ENCODE measurements at places on chromosomes 13 and 19.
A peak's percentile ranks its signal among the peaks of the same experiment; 100 is the strongest.

- DNase-seq, result no peak
Observed at GRCh38 chr13:85140192-85140591, 659.0 kb downstream of the SLITRK6 start.

DNA sequence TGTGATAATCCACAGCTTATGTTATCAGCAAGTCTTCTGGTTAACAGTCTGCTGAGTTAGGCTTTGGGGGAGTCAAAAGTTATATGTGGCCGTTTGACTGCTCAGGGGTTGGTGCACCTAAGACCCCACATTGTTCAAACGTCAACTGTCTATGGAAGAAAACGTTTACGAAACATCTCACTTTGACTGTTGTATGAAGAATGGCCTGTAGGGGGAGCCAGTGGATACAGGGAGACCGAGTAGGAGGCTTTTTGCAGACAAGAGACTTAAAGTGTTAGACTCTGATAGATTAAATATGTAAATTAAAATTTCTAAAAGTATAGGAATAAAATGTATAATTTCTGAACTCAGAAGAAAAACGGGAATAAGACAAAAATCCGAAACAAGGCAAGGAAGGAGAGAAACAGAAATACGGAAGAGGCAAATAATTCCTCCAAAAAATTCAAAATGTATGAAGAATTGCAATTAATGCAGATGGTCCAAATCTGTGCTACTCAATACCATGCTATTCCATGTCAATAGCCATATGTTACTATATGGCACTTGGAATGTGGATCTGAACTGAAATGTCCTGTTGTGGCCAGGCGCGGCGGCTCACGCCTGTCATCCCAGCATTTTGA, 37.8 kb downstream of the TNFSF14 start:
- peak; percentile 69 for DNase-seq

DNA sequence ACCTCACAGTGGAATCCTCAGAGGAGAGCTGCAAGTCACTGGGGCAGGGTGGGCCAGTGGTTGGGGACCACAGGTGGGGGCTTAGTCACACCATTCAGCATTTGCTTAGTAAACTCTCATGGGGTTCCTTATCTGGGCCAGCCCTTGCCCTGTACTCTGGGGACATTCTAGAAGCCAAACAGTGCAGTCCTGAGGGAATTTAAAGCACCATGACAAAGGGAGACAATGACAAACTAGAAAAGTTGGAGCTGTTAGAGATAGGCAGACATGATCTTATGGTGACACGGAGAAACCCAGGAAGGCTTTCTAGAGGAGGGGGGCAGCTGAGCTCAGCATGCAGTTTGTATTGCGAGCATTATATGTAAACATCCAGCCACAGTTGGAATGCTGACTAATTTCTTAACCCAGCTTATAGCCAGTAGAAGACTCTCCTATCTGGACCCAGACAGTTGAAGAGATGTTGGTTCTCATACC, 87.6 kb downstream of the ZNF429 start:
- no peak for DNase-seq

- no peak for DNase-seq
Observed at GRCh38 chr13:87128036-87128435, 543.1 kb upstream of the SLITRK5 start.

- DNase-seq, result no peak
Observed at GRCh38 chr13:30331331-30331771, 24.0 kb upstream of the KATNAL1 start.

DNA sequence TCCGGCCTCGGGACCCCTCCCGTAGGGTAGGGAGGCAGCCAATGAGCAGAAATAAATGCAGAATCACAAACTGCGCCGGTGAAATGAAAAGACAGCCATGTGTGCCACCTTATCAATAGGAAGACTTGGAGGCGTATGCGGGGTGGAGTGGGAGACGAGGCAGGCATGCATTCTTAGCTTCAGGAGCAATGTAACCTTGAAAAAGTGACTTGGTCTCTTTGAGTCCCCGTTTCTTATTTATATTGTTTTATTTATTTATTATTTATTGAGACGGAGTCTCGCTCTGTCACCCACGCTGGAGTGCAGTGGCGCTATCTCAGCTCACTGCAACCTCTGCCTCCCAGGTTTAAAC, 16.0 kb downstream of the SSC5D start:
- DNase-seq, result no peak

GRCh38 chr13:19117913-19118739, 63.5 kb downstream of the TUBA3C start:
- DNase-seq, result no peak

- no peak for DNase-seq
Observed at GRCh38 chr19:47490847-47491246, 6.8 kb upstream of the KPTN start.

DNA sequence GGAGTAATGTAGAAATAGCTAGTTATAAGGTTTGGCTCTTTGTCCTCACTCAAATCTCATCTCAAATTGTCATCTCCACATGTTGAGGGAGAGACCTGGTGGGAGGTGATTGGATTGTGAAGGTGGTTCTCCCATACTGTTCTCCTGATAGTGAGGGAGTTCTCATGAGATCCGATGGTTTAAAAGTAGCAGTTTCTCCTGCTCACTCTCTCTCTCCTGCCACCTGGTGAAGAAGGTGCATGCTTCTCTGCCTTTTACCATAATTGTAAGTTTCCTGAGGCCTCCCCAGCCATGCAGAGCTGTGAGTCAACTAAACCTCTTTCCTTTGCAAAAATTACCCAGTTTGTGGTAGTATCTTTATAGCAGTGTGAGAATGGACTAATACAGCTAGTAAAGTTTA, 849.4 kb downstream of the DACH1 start:
- DNase-seq, result no peak

DNA sequence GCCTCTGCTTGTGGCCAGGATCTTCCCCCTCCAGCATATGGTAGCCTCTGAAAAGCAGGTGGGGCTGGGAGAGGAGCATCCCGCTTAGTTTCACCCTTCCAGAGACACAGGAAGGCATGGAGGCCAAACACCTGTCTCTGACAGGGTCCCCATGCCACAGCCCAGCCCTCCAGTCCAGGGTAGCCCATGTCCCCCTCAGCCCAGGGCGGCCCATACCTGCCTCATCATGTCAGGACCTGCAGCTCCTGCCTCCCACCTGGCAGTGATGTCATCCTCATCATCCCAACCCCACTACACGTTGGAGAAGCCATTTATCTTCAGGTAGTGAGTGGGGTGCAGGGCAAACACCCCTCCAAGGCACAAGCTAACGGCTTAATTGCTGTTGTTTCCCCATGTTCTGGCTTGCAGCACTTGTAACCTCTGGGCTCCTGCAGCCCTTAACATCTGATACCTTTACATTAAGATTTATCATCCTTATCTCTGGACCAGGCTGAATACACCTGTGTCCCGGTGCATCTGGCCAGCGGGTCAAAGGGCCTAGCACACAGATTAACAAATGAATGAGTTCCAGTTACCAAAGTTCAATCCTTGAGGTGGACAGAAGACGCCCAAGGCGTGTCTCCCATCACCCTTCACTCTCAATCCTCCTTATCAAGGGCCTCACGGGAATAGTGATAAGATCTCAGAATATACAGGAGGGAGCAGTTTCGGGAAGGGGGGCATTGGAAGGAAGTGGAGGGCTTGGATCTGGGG, 22.2 kb downstream of the ZNF175 start:
- no peak for DNase-seq

- no peak for DNase-seq
Observed at GRCh38 chr13:38398711-38399493, 49.3 kb downstream of the UFM1 start.

DNA sequence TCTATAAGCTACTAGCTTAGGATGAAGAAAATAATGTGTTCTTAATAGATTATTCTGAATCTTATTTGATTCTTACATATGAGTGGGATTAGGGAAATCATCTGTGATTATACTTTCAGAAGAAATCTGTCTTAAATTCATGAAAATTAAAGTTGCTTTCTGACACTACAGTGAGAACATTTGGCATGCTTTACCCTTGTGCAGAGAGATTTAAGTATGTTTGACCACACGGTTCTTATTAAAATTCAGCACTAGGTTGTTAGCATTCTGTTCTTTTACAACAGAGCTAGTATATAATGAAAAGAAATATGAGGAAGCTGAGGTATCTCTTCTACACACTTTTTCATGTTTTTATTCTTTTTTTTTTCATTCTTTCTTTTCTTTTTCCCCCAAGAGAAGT, 2723.9 kb downstream of the PCDH9 start:
- no peak for DNase-seq

- no peak for DNase-seq
Observed at GRCh38 chr13:107644136-107644535, 571.2 kb downstream of the LIG4 start.

- no peak for DNase-seq
Observed at GRCh38 chr13:30593001-30593400, 24.7 kb upstream of the USPL1 start.

DNA sequence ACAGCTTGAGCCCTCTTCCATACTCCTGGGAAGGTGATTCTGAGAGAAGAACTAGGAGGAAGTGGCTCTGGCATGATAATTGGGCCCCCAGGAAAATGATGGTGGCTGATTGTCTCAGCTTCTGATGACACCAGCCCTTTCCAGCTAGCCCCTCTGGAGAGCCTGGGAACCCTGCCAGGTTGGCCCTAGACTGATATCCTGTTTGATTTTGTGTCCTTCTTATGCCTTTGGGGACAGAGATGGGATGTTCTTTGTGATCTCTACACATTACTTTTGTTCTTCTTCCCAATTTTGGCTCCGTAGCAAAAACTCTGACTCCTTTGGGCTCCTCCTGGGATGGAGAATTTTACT, 39.7 kb downstream of the ERICH6B start:
- peak; percentile 45 for DNase-seq

- DNase-seq, result no peak
Observed at GRCh38 chr13:48944221-48944620, 31.5 kb upstream of the FNDC3A start.

GRCh38 chr19:15173746-15174404, 26.9 kb downstream of the NOTCH3 start:
- no peak for DNase-seq

GRCh38 chr19:41225238-41226052, 6.4 kb downstream of the AXL start:
- DNase-seq, result no peak

- DNase-seq, result no peak
Observed at GRCh38 chr19:30001791-30002190, 59.8 kb downstream of the URI1 start.

- no peak for DNase-seq
Observed at GRCh38 chr13:42279080-42279479, 7.1 kb downstream of the AKAP11 start.

DNA sequence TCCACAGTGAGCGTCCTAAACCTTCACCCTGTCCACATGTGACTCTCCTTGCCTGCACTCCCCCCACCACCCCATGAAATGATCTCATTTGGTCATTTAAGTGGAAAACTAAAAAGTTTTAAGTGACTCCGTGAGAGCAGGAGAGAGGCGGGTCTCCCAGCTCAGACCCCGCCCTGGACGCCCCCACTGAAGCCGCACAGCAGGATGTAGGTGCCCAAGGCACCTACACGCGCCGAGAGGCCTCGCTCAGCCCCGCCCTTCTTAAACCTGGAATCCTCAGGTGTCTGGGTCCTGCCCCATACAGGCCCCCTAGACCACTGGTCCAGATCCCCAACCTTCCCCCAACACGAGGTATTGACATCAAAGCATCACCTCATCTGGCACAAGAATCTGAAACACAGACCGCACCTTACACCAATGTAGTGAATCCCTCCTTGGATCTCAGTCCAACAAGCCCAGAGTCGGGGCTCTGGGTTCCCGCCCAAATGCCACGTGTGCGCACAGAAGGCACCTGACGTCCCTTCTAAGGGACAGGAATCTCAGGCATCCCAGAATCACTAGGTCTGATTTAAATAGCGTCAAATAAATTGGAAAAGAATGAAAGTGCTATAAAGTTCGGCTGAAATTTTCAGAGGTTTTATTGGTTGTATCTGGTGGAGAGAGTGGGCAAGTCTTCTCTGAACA, 3.5 kb downstream of the IGFL1 start:
- DNase-seq, result no peak

DNA sequence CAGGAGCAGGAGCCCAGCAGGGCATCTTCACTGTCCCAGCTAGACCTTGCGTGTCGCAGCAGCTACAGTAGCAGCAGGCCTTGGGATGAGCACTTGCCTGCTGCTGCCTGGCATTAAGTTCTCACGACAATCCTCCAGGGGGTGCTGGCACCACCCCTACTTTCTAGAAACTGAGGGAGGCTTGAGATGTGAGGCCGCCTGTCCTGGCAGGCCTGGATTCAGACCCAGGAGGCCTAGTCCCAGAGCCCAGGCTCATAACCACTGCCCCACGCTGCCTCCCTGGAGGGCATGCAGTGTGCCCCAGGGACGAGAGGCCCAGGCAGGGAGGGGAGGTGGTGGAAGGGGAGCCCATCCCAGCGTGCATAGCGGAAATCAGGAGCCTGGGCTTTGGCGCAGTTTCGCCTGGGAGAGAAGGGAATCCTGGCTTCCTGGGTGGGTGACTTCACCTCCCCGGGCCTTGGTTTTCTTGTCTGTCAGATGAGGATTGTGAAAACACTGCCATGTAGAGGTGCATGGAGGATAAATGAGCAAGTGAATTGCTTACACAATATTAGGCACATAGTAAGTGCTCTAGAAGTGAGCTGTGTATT, 26.1 kb downstream of the PPP5C start:
- no peak for DNase-seq

GRCh38 chr13:73939071-73939380, 195.2 kb downstream of the KLF12 start:
- no peak for DNase-seq

GRCh38 chr19:35549174-35549788, 3.9 kb downstream of the TMEM147 start:
- DNase-seq, result peak; percentile 73

- DNase-seq, result no peak
Observed at GRCh38 chr13:41660411-41660810, 203.1 kb downstream of the RGCC start.

DNA sequence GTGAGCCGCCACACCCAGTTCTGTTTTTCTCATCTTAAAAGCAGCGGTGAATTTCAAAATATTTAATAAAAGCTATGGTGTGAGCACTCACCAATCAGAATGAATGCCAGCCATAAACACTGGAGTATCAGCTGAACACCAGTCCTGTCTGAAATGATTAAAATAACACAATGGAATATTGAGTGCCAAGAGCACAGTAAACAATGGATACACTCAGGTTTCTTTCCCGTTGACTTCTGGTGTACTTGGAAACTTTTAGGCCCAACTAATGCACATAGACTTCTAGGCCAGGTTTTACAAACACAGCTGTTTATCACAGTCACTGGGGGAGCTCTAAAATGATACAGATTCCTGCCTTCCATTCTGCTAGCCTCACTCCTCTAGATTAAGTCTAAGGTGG, 68.3 kb downstream of the SLC6A16 start:
- DNase-seq, result no peak

GRCh38 chr19:17393914-17394313, at the start of gene CCDC194:
CCDC194 (minus strand) TSS chr19:17394196; CDS start chr19:17394158, 38 bp downstream.
- no peak for DNase-seq

- DNase-seq, result no peak
Observed at GRCh38 chr13:112569821-112570220, 18.1 kb downstream of the TUBGCP3 start.

DNA sequence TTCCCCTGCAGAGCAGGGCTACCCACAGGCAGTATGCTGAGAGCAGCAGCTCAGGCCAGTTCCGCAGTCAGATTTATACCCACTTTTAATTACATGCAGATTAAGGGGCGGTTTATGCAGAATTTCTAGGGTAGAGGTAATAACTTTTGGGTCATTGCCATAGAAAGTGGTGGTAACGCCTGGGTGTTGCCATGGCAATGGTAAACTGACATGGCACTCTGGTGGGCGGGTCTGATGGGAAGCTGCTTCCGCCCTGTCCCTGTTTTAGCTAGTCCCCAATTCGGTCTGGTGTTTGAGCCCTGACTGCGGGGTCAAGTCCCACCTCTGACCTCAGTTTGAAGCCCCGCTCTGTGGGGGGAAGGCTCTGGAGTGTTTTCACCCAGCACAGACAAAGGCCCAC, 141.1 kb upstream of the VSTM2B start:
- DNase-seq, result no peak

- no peak for DNase-seq
Observed at GRCh38 chr13:90838317-90838960, 509.0 kb upstream of the MIR17HG start.

Measured in BE2C (cell line).